Stimulated activated CD4-positive, alpha-beta T cell treated with anti-CD3 and anti-CD28 coated beads, Interleukin-1b, Interleukin-23, amount 100 ng/mL, for 1 hour (primary cell): ENCODE measurements at places on chromosomes 11 and 22.

- no peak for DNase-seq
These were observed 5.6 kb upstream of the MPEG1 start for GRCh38 chr11:59218319-59218718.

DNA sequence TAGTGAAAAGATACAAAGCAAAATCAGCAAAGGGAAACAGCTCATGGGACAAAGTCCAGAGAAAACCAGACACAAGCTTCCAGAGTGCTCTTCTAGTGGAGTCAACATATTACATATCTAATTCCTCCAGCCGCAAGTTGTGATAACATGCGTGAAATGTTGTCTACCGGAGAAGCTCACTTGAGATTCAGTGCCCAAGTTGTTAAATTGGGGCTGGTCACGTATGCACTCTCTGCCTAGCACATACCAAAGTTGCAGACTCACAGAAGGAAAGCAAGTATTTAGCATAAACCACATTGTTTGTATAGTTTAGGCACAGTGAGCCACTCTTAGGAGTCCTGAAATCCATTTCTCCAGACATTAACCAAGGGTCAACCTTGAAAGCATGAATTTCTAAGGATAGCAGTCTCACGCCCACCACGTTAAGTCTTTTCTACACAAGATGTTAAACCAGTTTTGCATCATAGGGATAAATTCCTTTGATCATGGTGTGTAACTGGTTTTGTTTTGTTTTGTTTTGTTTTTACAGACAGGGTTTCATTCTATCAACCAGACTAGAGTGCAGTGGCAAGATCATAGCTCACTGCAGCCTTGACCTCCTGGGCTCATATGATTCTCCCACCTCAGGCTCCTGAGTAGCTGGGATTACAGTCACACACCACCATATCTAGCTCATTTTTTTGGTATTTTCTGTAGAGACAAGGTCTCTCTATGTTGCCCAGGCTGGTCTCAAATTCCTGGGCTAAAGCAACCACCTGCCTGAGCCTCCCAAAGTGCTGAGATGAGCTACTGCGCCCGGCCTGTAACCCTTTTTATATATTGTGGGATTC is 39.5 kb upstream of the EP300 start:
- DNase-seq = no peak

DNA sequence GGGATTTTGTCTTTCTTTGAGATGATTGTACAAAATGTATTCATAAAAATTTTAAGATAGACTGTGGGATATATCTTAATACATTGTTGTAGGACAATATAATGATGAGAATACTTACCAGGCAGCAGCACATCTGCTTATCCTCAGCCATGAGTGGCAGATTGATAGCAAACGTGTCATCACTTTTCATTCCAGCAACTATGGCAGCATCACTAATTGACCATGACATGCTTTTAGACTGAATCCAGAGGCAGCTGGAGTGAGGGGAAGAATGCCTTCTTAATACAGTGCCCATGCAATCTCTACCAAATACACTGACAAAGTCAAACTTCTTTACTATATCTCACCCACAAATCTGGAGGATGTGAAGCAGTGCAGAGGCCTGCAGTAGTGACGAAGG is 755.2 kb upstream of the RAG2 start:
- DNase-seq = no peak

DNA sequence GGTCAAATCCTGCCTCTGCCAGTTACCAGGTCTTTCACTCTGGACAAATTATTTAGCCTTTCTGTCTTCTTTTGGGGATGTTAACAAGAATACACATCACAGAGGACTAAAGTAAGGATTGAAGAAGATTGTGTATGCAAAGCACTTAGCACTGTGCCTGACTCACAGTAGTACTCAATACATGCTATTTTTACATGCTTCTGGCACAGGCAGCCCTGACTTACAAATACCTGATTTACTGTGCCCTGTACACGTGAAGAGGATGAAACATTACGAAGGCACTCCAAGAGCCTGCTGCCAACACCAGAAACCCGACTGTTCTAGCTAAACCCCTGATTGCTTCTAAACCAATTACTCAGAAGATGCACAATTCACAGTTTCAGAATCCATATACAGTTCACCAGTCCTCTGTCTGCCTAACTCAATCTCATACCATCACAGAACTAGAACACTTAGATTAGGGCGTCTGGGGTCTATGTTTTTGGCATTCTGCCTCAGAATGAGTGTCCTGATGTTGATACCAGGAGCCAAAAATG is 300.9 kb upstream of the DDI1 start:
- DNase-seq = no peak

DNA sequence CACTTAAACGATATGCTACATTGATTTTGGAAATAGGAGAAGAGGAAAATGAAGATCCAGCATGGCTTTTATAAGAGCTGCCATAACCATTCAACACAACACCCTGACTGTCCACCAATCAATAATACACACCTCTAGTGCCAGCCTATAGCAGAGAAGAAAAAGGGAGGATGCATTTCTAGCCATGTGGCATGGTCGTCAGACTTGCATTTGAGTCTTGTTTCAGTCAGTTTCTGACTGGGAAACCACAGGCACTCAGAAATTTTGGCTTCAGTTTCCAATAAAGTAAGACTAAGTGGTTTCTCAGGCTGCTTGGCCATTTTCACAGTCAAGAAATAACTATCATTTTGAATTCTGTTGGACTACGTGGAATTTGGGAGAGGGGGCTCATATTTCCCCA is 523.5 kb upstream of the LRRC4C start:
- DNase-seq = no peak

- DNase-seq = no peak
These were observed 91.4 kb downstream of the JRKL start for GRCh38 chr11:96481204-96481603.

GRCh38 chr22:46046299-46046685 is 69.3 kb upstream of the WNT7B start:
- no peak for DNase-seq

GRCh38 chr11:5928271-5928670 is 13.8 kb upstream of the OR56A3 start:
- no peak for DNase-seq

DNA sequence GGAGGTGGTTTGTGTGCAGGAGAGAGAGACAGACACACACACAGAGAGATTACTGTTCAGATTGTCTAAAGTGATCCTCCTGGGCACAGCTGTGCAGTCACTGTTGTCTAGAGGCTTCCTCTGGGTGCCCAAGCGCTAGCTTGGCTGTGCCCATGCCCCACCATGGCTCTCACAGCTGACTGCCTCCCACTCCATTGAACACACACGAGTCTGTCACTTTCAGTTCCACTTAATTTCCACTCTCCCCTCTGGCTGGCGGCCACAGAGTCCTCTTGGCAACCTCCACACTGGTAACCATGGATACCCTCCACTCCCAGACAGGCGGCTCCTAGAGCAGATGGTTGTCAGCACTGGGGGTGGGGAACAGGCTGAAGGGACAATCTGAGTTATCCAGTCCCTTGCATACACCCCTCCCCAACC is 29.1 kb downstream of the MAP6 start:
- DNase-seq = no peak

DNA sequence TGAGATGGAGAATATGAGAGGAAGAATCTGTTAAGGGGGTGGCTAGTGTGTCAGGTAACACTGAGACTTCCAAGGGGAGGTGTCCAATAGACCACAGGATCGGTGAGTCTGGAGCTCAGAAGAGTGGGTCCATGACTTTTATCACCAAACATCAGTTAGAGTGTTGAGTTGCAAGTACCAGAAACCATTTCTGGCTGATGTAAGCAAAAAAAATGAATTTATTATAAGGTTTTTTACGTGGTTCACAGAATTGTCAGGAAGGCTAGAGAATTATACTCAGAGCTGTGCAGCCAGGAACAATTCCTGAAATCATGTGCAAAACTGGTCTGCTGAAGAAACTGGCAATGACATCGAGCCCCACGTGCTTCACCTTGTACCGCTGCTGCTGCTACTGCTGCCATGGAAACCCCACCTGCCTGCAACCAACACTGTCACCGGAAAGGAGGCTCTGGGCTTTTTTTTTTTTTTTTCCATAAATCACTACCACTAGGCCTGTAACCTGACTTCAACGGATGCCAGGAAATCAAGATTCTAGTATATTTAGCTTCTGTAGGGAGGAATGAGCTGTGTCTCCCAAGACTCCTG is 16.6 kb upstream of the STK33 start:
- DNase-seq = no peak

DNA sequence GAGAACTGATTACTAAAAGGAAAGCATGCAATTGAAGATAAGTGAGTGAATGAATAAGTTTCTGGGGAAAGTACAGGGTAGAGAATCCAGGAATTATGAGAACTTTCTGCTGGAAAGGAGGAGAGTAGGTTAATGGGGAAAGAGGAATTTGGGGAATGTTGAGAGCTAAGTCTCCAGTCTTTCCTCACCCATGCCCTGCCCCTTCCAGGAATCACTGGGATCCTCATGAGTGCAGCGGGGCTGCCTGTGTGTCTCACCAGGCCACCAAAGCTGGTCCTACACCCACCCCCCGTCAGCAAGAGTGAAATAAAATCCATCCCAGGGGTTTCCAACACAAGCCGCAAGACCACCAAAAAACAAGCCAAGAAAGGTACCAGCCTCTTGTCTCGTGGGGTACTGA is 17.0 kb downstream of the DTX4 start:
- DNase-seq = no peak

DNA sequence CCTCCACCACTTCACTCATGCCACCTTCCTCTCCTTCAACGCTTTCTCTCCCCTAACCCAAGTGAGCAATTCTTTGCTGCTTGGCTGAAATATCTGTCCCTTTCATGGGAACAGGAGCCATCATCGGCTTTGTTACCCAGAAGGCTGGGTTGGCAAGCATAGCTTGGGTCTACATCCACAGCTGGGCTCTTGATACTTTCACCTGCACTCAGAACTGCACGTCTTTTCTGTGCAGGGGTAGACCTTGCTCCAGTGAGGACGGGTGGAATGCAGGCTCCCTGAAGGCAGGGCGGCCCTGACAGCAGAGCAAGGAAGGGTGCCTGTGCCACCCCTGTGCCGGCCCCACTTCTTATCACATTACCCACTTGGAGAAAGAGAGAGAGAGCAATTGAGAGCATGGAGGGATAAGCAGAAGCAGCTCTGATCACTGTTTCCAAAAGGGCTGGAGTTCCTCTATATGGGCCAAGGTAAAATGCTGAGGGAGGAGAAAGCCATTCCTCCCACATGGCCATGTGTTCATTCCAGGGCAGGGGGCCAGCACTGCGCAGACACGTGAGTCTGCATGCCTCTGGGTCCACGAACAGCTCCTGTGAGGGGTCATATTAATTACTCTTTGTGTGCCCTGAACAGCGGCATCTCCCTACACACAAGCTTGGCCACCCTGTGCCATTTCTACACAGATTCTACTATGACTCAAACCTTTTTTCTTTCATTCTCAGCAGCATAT is 181.8 kb downstream of the BUD13 start:
- DNase-seq = no peak

DNA sequence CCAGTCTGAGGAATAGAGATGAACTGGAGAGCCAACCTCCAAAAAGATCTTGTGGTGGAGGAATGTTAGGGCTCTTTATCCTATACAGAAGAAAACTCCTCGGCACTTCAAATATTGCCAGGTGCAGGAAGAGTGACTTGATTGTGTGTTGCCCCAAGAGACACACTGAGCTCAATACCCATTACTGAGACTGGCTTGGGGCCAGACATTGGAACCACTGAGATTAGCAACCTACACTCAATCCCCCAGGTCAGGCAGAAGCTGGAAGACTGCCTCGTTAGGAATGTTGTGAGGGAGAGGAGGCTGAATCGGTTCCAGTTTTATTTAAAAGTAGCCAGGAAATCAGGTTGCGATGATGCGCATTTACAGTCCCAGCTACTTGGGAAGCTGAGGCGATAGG is 2.4 kb upstream of the SGSM3 start:
- no peak for DNase-seq

GRCh38 chr11:65422633-65423515 is at the start of gene NEAT1:
TSS of gene NEAT1 (plus strand) at chr11:65422798.
- DNase-seq = peak; percentile 85

- no peak for DNase-seq
These were observed 108.5 kb downstream of the TSPAN18 start for GRCh38 chr11:44835296-44835695.

GRCh38 chr11:2156416-2157182 is 4.4 kb downstream of the INS start:
- DNase-seq = peak; percentile 43

- DNase-seq = no peak
These were observed 35.0 kb downstream of the HIRA start for GRCh38 chr22:19396561-19396933.

DNA sequence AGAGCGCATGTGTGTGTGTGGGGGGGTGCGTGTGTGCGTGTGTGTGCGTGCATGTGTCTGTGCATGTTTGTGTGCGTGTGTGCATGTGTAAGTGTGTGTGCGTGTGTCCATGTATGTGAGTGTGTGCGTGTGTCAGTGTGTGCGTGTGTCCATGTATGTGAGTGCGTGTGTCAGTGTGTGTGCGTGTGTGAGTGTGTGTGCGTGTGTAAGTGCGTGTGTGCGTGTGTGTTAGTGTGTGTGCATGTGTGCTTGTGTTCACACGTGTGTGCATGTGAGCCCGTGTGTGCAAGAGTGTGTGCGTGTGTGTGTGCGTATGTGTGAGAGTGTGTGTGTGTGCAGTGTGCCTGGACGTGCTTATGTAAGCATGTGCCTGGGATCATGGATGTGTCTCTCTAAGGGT is 14.7 kb upstream of the APOL6 start:
- DNase-seq = no peak

- DNase-seq = no peak
These were observed 78.2 kb downstream of the FAT3 start for GRCh38 chr11:92302770-92303169.
